ENCODE measurements at places on chromosomes 3 and 15.

- no peak for DNase-seq
Measured at GRCh38 chr15:70259028-70259424, 161.3 kb upstream of the TLE3 start.

DNA sequence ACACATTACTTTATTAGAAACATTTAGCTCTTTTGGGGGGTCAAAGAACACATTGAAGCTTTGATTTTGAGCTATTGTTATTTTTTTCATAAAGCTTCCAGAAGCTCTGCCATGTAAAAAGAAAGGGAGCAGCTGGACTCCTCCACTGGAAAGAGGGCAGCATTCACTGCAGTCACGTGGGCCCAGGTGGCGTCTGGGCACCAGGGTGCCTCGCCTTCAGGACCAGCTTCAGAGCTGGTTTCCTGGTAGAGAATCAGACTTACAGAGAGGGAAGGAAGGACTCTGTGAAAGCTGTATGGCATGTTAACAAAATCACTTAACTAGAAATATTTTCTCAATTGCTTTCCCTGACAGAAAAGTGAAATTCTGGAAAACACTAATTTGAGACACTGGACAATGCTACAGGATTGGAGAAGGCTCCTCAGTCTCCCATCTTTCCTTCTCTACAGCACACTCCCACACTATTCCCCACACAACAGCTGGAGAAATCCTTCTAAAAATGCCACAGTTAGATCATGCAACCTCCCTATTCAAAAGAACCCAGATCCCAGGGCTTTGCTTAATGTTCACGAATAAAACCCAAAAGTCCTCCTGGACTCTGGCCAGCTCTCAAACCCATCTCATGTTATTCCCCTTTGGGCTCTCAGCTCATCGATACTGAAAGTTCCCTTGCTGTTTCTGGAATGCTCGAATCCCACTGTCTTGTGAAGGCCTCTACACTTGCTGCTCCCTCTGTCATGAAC, 83.2 kb downstream of the NFKBIZ start:
- no peak for DNase-seq

DNA sequence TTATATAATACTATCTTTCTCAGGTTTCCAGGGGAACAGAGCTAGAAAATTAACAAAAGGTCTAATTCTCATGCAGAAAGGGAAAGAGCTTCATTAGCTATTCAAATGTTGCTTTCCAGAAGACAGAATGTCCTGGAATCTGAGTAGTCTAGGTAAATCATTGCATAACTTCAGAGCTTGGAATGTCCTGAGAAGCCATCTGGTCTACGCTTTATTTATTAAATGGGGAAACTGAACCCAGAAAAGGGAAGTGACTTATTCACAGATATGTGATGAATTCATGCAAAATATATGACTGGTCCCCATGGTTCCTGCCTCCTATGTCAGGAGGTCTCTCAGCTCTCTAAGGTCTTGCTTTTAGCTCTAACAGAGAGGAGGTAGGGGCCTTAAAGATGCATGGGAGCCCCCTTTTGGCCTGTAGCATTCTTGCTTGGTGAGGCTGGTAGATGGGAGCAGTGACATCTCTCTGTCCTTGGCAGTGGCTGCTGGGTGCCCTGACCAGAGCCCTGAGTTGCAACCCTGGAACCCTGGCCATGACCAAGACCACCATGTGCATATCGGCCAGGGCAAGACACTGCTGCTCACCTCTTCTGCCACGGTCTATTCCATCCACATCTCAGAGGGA, 99.2 kb downstream of the CEMIP start:
- DNase-seq: no peak

DNA sequence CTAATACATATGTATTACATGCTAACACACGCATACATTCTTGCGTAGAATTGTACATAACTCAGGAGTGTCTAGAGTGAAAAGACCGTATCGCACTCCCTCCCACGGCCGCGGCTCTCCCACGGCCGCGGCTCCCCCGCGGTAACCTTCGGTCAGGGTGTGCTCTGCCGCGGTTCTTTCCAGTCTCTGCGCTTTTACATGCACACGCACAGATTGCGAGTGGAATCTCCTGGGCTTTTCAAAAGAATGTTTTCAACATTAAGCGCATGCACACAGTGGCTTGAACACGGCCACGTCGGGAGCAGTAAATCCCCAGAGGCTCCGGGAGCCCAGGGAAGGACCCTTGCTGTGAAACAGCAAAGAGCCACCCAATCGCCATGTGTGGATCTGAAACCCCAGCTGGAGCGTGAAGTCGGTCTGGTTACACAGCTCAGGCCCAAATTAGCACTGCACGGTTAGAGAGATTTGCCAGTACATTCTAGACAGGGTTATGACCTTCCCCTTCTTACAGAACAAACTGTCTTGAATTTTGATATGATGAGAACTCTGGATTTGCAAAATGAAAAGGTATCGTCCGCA, 805 bp upstream of the RGMA start:
- no peak for DNase-seq

GRCh38 chr3:10279384-10280176, 13.2 kb downstream of the GHRL start:
- no peak for DNase-seq

GRCh38 chr3:148954981-148955380, 36.4 kb upstream of the GYG1 start:
- DNase-seq: no peak

- no peak for DNase-seq
Measured at GRCh38 chr15:45743426-45744235, 108.8 kb downstream of the SQOR start.

GRCh38 chr15:37823601-37824275, 110.7 kb upstream of the TMCO5A start:
- DNase-seq: no peak

DNA sequence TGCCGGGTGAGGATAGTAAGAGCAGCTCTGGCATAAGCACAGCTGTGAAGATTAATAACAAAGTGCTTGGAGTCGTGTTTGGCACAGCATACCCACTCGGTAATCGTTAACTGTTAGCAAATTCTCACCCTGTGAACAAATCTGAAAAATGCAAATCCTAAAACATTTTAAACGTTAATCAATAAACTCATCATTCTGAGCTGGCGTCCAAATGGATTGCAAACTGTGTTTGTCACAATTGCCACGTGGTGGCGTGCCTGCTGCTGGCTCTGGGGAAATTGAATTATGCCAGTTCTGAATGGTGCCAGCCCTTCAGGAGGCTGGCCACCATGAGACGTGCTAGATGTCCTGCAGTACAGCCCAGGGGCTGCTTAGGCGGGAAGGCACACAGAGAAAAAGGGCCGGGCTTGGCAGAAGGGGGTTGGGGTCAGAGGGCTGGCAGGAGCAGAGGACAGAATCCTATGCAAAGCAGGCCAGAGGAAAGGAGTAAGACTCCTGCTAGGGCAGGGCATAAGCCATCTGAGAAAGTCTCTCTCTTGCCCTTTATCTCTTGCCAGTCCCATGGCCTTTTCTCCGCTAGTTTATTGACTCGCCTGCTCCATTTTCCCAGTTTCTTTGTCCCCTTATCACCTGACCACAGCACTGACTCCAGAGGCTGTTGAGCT, 22.1 kb upstream of the POLG start:
- DNase-seq: no peak

DNA sequence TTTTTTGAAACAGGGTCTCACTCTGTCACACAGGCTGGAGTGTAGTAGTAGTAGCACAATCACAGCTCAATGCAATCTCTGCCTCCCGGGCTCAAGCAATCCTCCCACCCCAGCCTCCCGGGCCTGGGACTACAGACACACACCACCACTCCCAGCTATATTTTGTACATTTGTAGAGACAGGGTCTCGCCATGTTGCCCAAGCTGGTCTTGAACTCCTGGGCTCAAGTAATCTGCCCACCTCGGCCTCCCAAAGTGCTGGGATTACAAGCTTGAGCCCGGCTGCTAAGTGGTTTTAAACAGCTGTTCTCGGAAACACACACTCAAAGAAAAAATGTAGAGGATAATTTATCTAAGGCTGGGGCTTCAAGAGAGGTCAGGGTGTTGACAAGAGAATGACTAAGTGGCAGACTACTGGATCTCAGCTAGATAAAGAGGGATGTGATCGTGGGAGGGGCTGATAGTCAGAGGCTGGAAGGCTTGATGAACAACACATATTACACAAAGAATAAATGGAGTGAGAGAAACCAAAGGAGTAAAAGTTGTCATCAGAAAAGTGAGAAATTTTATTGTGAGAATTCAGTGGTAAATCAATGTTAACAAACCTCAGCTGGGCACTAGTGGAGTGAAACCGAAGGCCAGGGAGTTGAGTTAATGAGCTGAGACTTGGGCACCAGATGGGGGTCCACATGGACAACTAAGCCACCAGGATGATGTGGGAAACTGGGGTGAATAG, 6.7 kb downstream of the CCR5AS start:
- no peak for DNase-seq

DNA sequence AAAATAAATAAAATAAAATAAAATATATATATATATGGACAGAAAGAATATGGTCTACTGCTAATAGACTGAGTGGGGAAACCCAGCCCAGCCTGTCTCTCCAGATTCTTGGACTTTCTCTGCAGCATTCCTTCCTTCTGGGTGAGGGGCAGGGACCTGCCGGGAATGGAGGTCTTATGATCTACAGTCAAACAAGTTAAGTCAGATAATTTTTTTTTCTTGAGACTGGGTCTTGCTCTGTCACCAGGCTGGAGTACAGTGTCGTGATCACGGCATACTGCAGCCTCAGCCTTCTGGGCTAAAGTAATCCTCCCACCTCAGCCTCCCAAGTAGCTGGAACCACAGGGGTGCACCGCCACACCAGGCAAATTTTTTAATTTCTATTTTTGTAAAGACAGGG, 33.5 kb upstream of the ZNF774 start:
- no peak for DNase-seq

DNA sequence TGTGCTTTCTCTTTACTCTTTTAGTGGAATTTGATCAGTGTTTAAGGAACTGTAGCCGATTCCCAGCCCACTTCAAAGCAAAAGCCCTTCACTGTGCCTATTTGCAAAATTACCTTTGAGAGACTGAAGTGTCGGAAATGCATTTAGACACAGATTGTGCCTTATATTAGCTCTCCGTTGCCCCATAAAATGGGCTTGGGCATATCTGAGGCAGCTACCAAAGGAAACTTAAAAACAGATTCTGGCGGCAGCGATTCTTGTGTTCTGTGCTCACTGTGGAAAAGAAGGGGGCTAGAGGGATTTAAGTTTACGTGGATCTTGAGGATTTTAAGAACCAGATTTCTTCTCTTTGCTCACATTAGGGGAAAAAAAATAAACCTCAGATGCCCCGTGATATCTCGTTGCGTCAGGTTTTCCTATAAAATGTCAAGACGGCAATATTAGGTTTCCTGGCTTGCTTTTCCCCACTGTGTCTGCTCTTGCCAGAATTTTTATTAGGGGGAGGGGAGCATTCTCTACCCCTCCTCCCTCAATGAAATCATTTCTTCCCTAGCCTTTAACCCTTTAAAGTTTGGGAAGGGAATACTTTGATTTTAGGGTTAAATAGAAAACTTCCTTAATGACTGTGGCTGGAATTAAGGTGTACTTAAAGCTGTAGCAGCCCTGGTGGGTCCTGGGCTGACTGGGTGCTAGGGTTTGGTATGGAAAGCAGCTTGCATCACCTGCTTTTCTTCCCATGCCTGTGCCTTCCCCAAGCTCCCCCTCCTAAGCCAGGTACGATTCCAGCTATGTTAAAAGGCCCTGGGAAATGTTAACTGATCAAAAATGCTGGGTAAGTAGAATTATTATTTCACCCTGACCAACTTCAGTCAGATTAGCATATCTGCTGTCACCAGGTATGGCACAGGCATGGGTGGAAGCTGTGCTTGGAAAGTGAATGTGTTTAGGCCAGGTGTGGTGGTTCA, 73.8 kb downstream of the SMAD3 start:
- no peak for DNase-seq

GRCh38 chr15:54979964-54980363, 216.8 kb downstream of the RSL24D1 start:
- no peak for DNase-seq

GRCh38 chr3:184078851-184079250, 18.0 kb upstream of the HTR3E start:
- no peak for DNase-seq

DNA sequence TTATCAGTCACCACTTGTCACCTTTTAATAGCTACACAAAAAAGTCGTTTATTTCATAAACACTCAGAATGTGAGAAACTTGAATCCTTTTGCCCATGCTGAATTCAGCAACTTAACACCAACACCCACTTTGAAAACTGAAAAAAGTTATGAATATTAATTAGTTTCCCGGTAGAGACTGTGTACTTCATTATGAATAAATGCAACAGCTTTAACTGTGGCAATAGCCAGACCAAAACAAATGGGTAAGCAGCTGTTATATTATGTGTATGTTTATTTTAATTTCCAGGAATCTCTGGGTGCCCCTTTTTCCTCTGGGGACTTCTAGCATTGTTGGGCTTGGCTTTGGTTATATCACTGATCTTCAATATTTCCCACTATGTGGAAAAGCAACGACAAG, 7.8 kb downstream of the TRAT1 start:
- no peak for DNase-seq

DNA sequence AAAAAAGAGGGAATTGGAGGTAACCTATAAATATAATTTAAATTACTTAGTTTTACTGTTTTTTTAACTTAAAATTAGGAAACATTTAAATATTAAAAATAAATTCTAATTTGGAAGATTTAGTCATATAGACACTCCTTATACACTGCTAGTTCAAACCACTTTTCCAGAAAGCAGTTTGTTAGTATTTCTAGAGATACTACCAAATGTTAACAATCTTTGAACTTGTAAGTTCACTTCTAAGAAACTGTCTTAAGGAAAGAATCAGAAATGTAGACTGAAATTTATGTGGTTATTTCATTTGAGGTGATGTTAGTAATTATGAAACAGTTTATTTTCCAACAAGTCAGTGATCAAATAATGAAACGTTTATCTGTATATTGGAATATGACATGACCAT, 22.7 kb downstream of the CTDSPL2 start:
- DNase-seq: no peak

DNA sequence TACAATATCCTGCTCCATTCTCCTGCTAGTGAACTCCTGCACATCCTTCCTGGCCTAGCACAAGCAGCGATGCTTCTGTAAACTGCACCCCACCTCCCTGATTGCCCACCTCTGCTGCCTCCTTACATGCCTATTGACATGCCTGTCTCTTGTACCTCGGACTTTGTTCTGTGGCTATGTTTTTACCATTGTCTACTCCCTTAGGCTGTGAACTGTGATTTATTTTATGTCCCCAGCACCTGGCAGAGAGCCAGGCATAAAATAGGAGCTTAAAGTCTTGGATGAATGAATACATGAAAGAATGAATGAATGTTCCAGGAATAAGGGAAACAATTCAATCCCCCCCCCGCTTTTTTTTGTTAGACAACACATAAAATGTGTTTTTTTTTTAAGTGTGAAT, 210.0 kb downstream of the MYRIP start:
- DNase-seq: no peak
